Tibial artery (tissue), 4 donors: ENCODE measurements at places on chromosomes 4 and X.

DNA sequence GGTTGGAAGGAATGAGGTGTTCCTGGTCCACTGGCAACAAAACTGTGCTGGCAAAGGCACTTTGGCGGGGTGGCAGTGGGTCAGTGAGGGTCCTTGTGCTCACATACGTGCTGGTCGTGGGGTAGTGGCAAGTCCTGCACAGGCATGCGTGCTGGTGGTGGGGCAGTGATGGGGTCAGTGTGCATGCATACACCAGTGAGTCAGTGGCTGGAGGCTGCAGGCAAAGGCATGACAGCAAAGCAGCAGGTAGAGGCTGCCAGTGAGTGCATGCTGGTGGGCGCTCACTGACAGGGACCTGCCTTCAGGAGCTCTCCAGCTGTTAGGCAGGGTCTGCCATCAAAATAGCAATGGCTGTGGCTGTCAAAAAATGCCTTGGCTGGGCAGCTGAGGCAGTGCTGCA is 42.1 kb downstream of the TMPRSS11E start:
- peak; percentile 54 for DNase-seq

DNA sequence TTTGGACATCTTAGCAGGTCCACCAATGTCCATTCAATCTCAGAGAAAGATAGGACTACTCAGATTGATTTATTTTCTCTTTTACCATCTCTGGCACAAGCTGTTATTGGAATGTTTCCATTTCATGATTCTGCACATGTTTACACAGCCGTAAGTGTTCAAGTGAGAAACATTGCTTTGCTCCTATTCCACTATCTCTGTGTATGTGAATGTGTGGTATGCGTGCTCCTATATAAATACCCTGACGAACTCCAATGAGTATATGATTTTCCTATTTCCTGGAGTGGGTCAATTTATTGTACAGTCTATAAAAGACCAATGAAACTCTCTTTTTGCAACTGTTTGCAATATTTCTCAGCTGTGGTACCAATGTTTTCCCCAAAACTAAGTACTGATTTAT is 221.0 kb upstream of the GALNT7 start:
- no peak for DNase-seq

- no peak for DNase-seq
Observed at GRCh38 chr4:148205476-148205875, 236.7 kb downstream of the NR3C2 start.

GRCh38 chr4:152264106-152264505 is 271.8 kb downstream of the FBXW7 start:
- no peak for DNase-seq

DNA sequence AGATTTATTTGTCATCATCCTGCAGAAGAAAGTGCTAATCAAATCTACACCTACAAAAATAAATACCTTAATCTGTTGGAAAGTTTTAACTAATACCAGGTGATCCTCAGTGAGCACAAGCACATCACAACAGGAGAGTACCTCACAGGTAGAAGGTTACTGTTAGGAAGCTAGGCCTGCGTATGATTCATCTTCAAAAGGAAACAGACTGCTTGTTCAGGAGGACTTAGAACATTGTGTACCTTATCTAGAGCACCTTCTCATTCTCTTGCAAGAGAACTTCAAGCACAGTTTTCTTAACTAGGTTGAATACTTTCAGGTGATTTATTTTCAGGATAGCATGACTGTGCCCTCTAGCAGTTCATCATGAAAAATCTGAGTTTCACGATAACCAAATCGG is 54.2 kb downstream of the MND1 start:
- DNase-seq, result no peak

DNA sequence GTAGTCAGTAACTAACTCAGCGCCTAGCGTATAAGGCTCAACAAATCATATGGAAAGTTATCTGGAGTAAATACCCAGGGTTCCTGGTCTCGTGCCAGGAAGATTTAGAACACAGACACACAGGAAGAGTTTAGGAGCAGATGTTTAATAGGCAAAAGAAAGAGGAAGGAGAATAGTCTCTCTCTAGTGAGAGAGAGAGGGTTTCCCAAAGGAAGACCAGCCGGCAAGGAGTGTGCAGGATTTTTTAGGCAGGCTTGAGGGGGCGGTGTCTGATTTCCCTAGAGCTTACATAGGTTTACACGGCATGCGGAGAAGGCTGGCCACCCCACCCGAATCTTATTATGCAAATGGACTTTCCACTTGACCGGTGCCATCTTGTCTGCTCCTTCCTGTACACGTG is 284.0 kb upstream of the FRG1 start:
- DNase-seq, result peak; percentile 29

DNA sequence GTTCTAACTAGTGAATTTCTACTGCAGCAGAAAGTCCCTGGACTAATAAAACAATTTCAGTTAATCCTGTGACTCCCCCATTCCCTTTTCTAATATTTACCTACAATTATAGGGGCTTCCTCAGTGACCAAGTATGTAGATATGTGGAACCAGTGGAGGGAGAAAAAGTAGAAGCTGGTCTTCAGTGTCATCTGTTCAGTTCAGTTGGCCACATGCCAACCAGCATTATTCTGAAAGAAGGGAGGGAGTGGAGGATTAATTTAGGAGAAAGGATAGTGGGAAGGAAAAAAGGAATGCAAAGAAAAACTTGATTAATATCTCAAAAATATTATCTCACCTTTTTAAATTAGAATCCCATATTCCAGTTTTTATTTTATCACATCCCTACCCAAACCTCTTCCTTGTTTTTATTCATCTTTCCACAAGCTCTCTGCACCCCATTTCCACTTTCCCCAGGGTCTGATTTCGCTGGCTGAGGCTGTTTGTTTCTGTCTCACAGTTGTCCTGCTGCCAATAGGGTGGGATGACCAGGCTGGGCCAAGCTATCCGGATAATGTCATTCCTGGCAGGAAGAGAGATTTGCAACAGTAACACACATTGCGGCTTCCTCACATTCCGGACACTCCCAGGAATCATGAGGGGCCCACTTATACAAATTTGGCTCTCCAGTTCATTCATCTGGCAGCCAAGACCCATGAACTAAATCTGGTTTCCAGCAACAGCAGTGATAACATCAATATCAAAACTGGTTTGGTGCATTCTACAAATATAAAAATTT is 24.6 kb upstream of the ANTXR2 start:
- peak; percentile 60 for DNase-seq

- no peak for DNase-seq
Observed at GRCh38 chr4:165301833-165302232, 25.6 kb upstream of the MSMO1 start.

DNA sequence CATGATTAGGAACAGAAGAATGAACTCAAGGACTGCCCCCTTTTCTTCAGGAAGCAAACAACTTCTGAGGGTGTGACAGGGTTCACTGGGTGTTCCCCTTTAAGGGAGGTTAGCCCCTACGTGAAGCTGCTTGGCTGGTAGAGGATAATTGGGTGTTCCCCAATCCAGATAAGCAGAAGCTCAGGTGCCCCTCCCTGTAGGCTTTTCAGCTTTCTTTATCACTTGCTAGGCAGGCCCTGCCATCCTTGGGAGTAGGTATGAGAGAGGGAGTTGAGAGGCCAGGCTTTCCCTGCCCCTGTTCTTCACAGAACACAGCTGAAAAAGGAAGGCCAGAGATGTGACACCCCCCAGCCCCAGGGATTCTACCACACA is 44.2 kb downstream of the RTL9 start:
- no peak for DNase-seq

DNA sequence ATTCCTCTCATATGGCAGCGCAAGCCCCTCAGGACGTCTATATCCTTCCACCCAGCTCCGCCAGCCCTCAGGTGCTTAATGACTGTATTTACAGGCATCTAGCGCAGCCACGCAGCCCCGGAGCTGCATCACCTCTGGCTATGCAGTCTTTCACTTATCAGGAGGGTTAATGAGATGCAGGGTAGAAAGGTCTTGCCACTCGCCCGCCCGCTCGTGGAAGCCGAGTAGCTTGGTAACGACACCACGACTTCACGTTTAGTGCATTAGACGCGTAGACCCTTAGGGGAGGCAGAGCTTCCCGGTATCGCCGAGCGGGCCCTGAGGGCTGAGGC is 1.5 kb upstream of the SLC16A2 start:
- DNase-seq, result no peak

- DNase-seq, result no peak
Observed at GRCh38 chrX:38305971-38306370, 21.3 kb downstream of the RPGR start.

- no peak for DNase-seq
Observed at GRCh38 chrX:78759081-78759480, 11.6 kb downstream of the LPAR4 start.

GRCh38 chrX:69387567-69388487 is 116.3 kb upstream of the NALF2 start:
- peak; percentile 22 for DNase-seq

GRCh38 chr4:25103418-25103817 is 56.8 kb downstream of the SEPSECS start:
- no peak for DNase-seq

DNA sequence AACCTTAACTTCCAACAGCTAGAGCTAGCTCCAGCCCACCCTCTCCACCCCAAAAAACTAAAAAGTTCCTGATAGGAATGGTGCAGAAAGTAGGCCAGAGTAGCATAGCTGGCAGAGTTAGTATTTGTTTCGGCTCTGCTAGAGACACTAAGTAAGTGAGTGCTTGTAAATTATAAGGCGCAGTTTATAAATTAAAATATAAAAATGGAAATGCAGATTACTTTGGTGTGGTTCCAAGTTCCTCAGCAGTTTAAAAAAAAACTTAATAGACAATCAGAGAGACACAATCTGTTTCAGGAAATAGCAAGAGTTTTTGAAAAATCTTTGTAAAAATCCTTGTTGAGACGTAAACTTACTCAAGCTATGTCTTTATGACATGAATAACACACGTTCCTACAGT is 2.8 kb upstream of the LGI2 start:
- no peak for DNase-seq

DNA sequence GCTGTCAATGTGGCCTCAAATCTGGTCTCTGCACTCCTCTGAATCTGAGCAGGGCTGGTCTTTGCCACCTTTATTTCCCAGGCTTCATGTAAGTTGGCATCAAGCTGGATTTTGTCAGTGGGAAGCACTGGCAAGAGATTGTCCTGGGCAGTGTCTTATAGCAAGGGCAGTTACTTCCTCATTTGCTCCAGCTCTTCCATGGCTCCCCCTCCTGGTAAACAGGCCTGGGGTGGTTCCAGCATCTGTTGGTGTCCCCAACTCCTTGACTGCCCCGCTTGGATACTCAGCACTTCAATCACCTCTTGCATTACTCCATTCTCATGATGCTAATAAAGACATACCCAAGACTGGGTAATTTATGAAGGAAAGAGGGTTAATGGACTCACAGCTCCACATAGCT is 15.0 kb upstream of the REST start:
- no peak for DNase-seq

DNA sequence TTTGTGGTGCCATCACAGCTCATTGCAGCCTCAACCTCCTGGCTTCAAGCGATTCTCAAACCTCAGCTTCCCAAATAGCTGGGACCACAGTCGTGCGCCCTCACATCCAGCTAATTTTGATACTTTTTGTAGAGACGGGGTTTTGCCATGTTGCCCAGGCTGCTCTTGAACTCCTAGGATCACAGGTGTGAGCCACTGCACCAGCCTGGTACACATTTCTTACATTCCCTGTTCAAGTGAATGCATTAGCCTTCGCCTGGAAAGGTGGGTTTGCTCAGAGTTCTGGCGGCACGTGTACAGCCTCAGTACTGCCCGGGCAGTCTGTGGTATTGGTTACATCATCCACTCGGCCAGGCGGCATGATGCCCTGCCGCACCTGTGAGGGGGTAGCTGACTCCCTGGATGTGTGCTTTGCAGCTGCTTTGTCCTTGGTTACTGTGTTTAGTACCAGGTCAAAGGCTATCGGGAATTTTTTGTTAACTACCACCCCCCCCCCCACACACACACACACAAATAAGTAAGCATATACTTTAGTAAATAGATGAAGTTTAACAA is 57.1 kb downstream of the TNIP2 start:
- peak; percentile 58 for DNase-seq

DNA sequence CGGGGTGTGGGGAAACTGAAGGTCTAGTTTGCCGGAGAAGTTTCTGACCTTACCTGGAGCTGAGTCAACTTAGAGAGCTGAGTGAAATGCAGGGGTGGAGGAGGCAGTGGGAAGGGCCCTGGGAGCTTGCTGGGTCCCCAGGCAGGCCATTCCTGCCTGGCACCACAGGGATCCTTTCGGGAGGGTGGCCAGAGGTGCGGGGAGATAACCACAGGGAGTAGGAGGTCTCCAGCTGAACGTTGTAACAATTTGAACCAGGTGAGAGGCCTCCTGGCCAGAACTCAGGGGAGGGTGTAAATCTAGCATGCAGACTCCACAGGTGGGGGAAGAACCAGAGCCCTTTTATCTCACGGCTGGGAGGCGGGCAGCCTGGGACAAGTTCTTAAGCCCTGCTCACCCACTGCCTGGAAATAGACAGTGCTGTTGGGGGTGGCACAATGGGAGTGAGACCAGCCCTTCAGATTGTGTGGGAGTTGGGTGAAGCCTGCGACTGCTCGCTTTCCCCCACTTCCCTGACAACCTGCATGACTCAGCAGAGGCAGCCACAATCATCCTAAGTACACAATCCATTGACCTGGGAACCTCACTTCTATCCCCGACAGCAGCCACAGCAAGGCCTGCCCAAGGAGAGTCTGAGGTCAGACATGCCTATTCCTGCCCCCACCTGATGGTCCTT is 247.4 kb downstream of the ADGRA3 start:
- DNase-seq, result no peak
